ENCODE measurements at places on chromosomes 6 and 20.
A peak's percentile ranks its signal among the peaks of the same experiment; 100 is the strongest.

- DNase-seq, result no peak
These were observed at the start of gene SLC22A16 for GRCh38 chr6:110476046-110476849. TSS of gene SLC22A16 (minus strand) at chr6:110476613. CDS start at chr6:110476574, 39 bp downstream.

GRCh38 chr6:12296604-12297003 lies 6.4 kb downstream of the EDN1 start:
- no peak for DNase-seq

GRCh38 chr6:106247733-106248132 lies 77.8 kb downstream of the ATG5 start:
- DNase-seq, result no peak

DNA sequence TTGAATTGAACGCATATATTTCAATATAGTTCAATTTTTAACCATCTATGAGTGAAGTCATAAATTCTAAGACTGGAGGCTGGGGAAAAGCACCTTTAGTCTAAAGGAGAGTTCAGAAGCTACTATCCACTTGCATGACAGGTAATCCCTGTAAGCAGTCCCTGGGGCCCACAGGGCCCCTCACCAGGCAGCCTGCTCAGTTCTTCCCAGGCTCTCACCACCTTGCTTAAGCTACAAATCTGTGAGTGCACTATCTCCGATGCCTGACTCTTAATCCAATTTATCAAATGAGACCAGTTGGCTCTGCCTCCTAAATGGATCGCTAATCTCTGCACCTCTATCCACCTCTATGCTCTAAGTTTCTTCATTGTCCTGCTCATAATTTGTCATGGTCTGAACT lies 413.8 kb downstream of the PTPRT start:
- no peak for DNase-seq

DNA sequence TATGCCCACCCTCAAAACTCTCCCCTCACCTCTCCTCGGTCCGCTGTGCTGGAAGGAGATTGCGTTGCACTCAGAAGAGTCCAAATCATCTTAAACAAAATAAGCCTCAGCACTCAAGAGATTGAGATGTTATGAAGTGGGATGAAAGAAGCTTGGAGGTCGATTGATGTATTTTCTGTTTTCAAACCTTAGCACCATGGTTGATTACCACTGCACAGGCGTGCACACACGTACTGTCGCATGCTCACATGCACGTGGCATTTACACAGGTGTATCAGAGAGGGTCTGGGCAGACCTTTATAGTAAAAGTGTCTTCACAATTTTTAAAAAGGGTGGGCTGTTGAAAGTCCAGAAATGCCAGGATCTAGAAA lies 612 bp upstream of the AGPAT4 start:
- no peak for DNase-seq

DNA sequence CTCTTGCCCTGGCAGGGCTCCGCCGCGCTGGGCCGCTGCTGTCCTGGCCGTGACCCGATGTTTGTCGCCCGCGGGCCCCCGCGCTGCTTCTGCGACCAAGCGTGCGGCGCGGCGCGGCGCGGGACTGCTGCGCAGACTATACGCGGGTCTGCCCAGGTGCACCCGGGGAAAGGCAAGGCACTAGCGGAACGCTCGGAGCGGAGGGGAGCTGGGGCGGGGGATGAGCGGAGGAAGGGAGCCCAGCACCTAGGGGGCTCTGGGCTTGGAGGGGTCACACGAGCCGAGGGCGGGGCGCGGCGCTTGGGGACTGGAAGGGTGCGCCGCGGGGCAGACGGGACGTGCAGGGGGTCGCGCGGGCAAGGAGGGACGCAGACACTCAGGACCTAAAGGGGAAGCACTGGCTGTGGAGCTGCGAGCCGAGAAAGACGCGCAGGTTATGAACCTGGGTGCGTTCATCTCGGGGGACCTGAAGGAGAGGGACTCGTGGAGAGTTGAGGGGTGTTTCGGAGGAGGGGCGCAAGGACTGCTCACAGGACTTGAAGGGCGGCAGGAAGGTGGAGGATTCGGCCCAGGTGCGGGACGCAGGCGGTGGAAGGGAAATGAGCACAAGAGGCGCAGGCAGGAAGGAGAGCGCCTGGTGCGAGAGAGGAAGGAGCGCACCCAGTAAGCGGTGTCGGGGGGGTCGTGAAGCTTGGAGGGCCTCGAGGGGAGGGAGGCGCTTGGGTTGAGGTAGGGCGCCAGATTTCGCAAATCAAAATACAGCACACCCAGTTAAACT lies 40.8 kb upstream of the ZNFX1 start:
- no peak for DNase-seq

DNA sequence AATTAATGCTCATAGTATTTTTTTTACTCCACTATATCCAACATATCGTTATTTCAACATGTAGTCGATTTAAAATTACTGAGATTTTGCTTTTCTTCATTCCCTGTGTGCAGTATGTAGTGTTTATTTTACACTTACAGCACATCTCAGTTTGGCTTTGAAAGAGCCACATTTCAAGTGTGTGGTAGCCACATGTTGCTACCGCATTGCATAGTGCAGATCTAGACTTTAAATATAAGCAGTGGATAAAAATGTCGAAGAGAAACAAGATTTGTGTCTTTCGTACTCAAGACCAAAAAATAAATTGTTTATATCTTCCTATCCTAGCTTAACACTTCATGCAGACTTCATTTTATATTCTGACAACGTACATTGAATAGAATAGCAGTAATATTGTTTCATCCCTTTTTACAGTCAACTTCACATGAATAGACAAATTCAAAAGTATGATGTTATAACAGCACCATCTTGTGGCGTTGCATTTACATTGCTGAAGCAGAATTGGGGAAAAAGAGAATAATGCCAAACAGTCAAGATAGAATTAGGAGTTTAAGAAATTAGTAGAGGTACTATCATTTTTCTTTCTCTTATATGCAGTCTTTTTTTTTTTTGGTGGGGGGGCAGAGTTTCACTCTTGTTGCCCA lies 29.9 kb downstream of the FBXO5 start:
- DNase-seq, result no peak

- DNase-seq, result no peak
These were observed 19.3 kb downstream of the ANKRD6 start for GRCh38 chr6:89452281-89452680.

DNA sequence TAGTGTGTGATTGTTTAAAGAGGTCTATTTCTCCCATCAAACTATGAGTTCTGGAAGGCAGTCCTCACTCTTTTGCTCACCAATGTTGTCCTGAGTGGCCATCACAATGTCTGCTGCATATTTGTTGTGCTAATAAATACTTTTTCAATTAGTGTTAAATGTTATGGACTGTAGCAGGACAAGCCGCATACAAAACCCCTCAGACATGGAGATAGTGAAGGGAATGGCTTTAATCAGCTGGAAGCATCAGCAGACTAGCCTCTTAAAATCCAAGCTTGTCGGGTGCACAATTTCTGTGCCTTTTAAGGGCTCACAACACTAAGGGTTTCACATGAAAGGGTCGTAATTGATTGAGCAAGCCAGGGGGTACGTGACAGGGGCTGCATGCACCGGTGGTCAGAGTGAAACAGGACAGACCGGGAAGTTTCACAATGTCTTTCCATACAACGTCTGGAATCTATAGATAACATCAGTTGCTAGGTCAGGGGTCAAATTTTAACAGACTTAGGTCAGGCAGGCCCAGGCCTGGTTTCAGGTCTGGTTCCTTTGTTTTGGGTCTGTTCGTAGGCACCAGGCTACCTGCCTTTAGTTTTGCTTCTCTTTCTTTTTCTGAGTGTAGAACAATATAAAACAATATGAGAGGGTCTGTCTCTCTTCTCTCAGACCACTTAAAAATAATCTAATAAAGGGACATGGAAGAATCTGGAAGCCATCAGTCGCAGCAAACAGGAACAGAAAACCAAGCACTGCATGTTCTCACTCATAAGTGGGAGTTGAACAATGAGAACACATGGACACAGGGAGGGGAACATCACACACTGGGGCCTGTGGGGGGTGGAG lies 327.6 kb upstream of the HTR1E start:
- DNase-seq, result no peak

DNA sequence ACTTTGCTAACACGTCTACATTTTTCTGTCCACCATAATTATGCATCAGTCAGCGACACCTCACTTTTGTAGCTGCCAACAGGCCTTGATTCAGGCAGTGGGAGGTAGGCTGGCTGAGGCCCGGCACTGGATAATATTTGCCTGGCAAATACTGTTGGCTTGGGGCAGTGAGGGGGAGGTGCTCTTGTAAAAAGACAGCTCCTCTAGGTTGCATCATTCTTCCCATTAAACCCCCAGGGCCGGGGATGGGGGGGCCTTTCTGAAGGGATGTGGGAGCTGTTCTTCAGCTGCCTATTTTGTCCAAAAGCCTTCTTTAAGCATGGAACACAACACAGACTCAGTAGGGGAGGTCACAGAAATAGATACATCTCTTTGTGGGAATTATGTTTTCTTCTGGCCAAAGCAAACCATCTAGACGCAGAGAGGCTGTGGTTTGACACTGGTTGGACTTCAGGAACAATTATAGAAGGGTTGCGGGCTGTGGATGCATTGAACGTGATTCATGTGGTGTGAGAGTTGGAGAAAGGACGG lies 338.3 kb upstream of the NT5E start:
- DNase-seq, result no peak

DNA sequence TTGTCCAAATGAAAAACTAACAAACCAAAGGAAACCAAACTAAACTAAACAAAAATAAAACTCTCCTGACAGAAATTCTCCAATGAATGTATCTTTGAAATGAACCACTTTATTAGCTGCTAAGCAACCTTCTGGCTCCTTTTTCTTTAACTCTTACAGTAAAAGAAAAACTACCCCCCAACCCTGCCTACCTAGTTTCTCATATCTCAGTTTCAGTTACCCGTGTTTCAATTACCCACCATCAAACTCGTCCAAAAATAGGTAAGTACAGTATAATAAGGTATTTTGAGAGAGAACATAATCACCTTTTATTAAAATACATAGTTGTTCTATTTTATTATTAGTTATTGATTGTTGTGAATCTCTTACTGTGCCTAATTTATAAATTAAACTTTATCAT lies 177.4 kb upstream of the THEMIS start:
- no peak for DNase-seq

GRCh38 chr6:38639498-38640215 lies at the start of gene BTBD9:
TSS of gene BTBD9 (minus strand) at chr6:38639929.
- peak; percentile 88 for DNase-seq

GRCh38 chr6:94269256-94269655 lies 849.9 kb upstream of the EPHA7 start:
- DNase-seq, result no peak

DNA sequence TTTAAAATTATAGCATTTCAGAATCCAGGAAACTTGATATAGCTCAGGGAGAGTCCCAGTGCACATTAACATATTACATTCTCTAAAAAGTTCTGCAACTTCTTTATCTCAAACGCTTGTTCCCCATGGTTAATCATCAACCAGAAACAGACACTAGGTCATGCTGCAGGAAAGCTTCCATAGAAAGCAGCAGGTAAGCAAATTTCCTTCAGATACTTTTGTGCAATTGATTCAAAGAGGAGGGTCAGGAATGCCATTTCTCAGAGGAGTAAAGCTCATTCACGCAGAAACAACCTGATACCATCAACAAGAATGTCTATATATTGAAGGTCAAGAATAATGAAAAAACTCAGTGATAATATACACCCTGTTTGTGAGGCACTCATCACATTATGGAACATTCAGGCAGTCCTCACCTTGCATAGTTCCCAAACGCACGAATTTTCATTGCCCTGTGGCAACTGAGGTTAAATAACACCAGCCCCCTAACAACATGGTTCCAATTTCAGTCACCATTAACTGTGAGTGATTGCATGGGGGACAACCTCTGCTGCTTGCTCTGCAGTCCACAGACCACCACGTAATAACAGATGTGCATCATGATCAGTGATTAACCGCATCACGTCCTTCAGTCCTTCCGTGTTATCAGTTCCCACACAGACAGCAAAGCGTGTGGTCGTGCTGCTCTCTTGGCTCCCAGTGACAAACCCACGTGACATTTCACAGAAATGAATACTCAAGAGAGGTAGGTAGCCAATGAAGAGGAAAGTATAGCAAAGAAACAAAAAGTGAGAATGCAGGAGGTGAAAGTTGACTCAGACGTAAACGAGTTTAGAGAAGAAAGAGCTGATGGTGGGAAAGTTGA lies 95.7 kb downstream of the LY86 start:
- no peak for DNase-seq

DNA sequence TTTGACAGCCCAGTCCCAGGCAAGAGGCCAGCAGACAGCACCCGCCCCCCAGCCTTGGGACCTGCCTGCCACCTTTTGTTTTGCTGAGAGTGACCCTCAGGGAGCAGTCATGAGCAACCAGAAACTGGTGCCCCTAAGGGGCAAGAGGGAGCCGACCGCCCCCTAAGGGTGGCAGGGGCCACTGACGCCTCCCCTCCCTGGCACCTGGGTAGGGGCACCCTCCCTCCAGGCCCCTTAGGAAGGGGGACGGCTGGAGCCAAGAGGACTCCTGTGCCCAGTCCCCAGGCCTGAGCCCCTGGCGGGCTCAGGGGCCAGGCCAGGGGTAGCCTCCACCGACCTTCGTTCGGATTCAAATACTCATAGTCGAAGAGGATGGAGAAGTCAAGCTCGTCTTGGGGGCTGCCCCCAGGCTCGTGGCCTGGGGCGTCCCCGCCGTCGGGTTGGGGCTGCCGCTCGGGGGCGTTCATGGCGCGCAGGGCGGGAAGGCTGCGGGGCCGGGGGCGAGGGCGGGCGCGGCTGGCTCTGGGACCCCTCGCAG lies 417 bp downstream of the NFATC2 start:
- no peak for DNase-seq

DNA sequence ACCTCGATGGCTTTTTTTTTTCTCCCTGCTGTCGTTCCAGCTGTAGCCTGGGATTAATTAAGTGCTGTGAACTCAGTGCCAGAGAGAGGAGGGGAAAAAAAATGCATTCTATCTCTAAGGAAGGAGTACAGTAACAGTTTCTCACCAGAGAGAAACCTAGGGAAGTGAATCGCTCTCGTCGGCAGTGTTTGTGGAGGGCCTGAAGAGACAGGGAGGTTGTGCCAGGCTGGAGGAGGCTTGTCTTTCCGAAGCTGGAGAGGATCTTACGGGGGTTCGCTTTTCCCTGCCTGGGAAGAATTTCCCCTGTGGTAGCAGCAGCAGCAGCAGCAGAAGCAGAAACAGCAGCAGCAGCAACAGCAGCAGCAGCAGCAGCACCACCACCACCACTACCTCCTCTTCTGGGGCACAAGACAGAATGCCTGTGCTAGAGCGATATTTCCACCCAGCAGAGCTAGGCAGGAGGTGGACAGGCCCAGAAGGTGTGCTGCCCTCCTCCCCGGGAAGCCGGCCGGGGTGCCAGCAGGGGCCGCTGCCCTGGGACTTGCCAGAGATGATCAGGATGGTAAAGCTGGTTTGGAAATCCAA lies 186.5 kb downstream of the PDE7B start:
- peak; percentile 14 for DNase-seq

GRCh38 chr20:52847731-52848359 lies 124.3 kb upstream of the TSHZ2 start:
- no peak for DNase-seq

- no peak for DNase-seq
These were observed 97.1 kb upstream of the PRDM1 start for GRCh38 chr6:105988812-105989577.

DNA sequence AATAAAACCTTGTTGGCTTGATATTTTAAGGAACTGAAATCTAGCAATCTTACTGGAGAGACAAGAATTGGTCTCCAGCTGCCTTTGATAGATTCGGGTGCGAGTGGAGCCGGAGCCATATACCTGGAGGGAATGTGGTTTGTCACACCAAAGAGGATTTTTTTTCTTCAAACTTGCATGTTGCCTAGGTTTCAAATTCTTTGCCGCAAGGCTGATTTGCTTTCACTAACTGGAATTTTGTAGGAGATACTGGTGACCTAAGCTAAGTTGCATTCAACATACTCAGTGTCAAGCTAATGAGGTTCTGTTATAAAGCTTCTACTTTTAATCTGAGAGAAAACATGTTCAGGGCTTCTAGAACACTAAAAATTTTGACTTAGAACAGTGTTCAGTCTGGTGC lies 39.7 kb upstream of the ASIP start:
- no peak for DNase-seq

GRCh38 chr20:62697468-62697912 lies 11.1 kb upstream of the NTSR1 start:
- no peak for DNase-seq
